Ascending aorta (tissue), 2 donors: ENCODE measurements at places on chromosomes 12 and 14. TPM values are rescaled to one million over a fixed set of nuclear protein-coding genes. Genes with fewer than 3 reads are reported as not detected.

RAB35 gene
- total RNA-seq = 39.2 TPM

PRB2 gene
- total RNA-seq = not detected

TAS2R19 gene
- not detected for total RNA-seq

GRCh38 chr12:4566474-4566873 lies 4.5 kb downstream of the DYRK4 start:
- DNase-seq = no peak

- DNase-seq = no peak
Observed at GRCh38 chr12:9944391-9944790, 12.2 kb upstream of the CLEC2A start.

DNA sequence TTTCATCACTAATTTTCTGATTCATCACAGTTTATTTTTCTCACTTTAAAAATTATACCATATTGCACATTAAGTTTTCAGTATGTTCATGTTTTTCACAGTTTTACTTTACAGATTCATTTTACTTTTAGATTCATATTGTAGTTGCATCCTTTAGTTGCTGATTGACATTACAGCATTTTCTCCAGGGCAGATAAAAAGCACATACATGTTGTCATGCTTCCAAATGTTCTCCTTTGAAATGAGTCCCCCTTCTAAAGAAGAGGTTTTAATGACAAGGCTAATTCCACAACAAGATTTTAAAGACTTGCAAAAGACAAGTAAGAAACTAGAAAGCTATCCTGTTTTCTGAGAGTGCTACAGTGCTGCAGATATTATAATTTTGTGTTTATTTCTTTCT lies 72.1 kb upstream of the RASSF8 start:
- no peak for DNase-seq

- no peak for DNase-seq
Observed at GRCh38 chr12:9124383-9125031, 8.8 kb upstream of the A2M start.

DNA sequence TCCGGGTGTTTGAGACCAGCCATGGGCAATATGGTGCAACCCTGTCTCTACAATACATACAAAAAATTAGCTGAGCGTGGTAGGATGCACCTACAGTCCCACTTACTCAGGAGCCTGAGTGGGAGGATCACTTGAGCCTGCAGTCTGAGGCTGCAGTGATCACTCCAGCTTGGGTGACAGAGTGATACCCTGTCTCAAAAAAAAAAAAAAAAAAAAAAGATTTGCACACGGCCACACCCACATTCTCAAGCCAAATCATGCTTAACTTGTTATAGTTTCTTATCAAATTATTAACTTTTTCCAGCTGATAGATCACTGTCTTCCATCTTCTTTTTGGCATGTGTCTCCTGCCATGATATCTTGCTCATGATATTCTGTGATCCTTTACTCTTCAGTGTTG lies 6.8 kb downstream of the DRAM1 start:
- DNase-seq = no peak

GRCh38 chr14:45641541-45641940 lies 388.5 kb upstream of the MIS18BP1 start:
- no peak for DNase-seq

GRCh38 chr12:130698106-130698505 lies 18.0 kb downstream of the RIMBP2 start:
- no peak for DNase-seq

DNA sequence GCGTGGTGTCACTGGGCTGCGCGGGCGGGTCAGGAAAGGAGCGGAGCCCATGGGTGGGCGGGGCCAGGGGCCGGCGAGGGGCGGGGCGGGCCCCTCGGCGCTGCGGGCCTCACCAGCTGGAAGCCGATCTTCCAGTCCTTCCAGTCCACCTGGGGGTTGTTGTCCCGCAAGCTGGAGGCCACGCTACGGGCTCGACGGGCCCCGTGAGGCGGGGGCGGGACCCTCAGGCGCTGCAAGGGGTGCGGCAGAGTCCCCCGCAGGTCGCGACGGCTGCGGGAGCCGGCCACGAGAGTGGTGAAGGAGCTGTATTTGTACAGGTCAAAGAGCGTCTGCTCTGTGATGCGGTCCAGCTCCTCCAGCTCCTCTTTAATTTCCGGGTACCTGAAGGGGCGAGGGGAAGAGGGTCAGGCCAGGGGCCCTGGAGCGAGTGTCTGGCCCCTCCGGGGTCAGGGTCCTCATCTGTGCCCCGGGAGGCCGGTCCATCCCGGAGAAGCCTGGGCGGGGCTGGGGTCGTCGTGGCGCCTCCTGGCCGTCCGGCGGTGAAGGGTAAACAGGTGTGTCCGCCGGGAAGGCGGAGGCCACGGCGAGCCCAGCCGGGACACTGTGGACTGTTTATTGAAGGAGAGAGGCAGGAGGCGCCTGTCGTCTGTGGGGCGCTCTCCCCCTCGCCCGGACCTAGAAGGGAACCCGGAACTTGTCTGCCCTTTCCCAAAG lies 11.9 kb downstream of the SCNN1A start:
- DNase-seq = peak; percentile 81

GRCh38 chr12:5661811-5662210 lies 229.9 kb downstream of the NTF3 start:
- DNase-seq = no peak

- DNase-seq = no peak
Observed at GRCh38 chr14:30333934-30334333, 225.0 kb upstream of the G2E3 start.
